ENCODE measurements at places on chromosomes 2 and 18.

- DNase-seq = no peak
These were observed 457.5 kb upstream of the FANCL start for GRCh38 chr2:58698620-58699019.

DNA sequence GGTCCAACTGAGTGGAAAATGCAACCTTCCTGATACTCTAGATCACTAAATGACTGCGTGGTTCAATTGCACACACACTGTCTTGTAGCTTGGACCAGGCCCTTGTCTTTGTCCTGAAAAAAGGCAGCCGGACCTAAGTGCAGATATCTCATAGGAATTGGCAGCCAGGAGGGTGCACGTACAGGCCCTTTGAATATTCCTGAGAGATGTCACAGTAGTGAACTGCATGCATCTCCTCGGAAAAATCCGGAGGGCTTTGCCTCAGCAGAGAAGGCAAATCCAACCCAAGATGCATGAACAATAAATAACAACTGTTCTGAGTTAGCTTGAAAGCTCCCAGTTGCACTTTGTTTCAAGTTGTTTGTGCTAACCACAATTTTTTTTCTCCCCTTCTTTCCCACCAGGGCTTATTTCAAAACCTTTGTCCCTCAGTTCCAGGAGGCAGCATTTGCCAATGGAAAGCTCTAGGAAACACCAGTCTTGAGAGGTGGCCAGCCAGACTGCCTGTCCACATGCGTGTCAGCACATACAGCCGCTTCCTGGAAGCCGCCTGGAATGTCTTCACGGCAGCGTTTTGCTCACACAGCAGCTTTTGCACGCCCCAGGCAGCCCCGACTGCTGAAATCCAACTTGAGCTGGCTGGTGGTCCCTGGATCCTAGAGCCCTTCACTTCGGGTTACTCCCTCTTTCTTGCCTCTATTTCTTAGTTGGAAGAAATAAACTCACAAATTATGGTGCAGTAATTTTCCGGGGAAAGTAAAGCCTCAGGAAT lies 54.4 kb upstream of the FOSL2 start:
- DNase-seq = no peak

DNA sequence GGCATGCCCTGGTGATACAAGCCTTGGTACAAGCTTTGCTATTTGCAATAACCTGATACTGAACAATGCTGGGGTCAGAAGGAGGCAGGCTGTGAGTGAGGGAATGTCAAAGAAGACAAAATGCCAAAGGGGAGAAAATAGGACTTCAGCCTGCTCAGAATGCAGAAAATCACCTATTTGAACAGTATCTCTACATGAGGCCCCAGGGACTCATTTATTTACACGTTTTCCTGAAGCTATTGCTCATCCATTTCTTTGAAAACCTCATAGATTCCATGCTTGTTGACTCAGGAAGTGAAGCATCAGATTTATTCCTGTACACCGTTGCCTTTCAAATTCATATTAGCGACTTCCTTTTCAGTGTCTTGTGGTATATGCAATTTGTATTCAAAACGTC lies 69.4 kb upstream of the CBLN2 start:
- DNase-seq = no peak

GRCh38 chr18:7876354-7877104 lies 309.4 kb downstream of the PTPRM start:
- DNase-seq = no peak

GRCh38 chr2:226118471-226119429 lies 680.9 kb downstream of the IRS1 start:
- DNase-seq = no peak

- no peak for DNase-seq
These were observed 302.2 kb downstream of the NDUFA10 start for GRCh38 chr2:239722760-239723470.

DNA sequence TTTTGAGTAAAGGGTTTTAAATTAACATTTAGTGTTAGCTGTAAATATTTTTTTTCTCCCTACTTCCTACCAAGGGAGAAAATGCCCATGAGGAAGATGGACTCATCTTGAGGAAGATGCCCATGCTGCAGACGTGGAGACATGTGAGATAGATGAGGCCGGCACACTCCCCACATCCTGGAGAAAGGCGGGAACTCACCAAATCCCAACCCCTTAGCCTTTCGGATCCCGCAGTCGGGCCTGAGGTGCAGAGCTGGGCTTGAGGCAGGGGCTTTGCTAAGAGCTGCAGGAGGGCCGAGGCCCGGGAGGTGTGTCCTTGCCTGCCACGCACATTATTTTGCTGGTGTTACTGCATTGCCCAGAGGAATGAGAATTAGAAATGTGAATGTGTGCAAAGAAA lies 137.9 kb downstream of the NAPG start:
- DNase-seq = no peak

- DNase-seq = no peak
These were observed 31.8 kb downstream of the GRB14 start for GRCh38 chr2:164589522-164589921.

GRCh38 chr2:181985632-181986205 lies at the start of gene PPP1R1C:
Gene PPP1R1C, plus strand, starts transcription at chr2:181985853. Its CDS starts 258 bp downstream, at chr2:181986111.
- DNase-seq = no peak

- DNase-seq = no peak
These were observed 690.4 kb upstream of the NRXN1 start for GRCh38 chr2:51722311-51722710.

DNA sequence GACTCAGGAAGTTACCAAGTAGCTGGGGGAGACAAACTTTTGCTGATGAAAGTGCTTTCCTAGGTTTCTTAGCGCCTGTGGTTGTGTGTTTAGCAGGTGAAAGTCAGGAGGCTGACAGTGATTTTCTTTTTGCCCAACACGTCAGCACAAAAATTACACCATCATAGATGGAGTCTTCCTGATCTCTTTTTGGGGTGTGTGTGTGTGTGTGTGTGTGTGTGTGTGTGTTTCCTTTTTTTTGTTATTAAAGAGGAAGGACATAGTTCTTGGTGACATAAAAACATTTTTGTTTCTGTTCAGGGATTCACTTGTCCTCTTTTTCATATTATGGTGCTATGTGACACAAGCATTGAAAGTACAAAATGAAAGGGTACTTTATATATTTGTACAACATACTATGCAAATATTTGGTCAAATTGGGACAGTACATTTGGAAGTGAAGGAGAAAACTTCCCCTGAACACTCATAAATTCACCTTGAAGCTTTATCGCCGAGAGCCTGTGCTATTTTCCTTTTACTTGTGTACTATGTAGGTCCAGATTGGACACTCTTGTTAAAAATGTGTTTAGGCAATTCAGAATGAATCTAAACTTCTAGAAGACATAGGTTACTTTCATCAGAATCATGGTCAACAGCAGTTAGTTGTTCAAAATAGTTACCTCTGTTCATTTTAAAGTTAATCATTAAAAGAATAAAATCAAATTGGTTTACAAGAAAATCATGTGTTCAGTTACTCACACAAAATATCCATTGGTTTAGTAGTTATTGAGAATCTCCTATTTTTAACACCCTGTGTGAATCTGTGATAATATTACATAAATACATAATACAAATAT lies 491.9 kb downstream of the IRS1 start:
- DNase-seq = no peak

- no peak for DNase-seq
These were observed 663.3 kb upstream of the ZNF804A start for GRCh38 chr2:183935005-183935404.

DNA sequence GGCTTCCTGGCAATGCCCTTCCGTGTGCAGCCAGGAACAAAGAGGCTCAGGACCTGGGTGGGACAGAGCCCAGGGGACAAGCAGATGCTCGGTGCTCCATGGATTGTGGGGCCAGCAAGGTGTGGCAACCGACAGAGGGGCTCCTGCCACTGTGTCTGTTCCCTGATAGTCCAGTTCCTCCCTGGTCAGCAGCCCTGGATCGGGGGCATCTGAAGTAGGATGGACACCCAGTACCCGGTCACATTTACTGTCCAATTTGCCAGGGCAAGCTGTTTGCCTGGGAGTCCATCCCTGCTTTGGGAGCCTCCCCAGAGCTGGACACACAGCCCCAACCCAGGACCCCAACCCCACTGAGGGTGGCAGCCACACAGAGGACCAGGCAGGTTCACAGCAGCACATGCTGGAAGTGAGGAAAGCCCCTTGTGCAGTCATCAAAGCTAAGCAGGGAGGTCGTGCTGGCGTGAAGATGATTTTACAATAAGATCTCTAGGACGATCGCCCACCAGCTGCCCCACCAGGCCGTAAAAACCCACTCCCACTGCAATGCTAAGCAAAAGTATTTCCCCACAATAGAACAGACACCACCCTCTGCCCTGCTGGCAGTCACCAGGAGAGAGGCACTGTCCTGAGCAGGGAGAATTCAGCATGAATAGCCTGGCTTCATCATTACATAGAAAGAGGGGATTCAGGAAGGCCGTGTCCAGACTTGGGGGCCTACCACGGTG lies 141.7 kb downstream of the NDUFA10 start:
- DNase-seq = no peak

DNA sequence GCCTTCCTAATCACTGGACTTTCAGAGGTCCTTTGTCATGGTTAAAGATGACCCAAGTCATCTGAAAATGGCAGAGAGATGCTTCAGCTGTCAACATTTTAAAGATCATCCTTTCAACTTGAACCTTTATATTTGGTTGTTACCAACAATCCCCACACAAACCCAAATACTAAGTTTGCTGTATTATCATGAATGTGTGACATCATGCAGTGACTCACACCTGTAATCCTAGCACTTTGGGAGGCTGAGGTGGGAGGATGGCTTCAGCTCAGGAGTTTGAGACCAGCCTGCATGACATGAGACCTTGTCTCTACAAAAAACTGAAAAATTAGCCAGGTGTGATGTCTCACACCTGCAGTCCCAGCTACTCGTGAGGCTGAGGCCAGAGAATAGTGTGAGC lies 55.2 kb upstream of the NRP2 start:
- DNase-seq = no peak

DNA sequence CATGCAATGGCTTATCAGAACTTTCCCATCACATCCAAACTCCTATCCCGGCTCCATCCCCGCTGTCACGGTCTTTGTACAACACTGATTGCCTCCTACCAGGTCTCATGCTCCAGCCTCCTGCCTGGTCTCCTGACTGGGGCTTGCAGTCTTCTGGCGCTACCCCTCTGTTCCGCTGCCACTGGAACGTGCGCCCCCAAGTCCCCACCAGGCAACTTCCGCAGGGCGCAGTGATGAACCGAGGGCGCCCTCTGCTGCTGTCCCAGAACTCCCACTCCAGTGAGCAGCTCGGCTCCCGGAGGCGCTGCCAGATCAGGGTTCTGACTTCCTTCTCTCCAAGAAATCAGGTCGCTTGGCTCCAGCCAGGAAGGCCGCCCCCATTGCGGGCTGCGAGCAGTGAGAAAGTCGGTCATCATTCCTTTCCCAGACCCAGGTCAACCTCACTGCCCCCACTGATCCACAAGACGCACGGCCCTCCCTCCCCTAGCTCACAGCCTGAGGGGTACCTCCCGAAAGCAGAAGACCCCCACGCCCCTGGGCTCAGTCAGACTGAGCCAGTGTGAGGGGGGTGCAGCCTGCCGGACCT lies 43.9 kb upstream of the RAB11FIP5 start:
- DNase-seq = no peak

DNA sequence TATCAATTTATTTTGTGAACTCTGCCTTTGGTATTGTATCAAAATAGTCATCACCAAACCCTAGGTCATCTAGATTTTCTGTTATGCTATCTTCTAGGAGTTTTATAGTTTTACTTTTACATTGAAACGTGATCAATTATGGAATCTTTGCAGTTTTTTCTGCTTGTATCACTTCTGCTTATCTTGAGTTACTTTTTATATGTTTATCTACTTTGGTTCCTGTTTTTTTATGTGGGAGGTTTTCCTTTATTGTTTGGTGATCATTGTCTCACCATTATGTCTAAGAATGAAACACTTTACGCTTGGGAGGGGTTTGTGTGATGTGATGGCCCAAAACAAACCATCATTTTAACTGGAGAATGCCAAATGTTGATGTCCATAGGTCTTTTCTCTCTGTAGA lies 261.2 kb downstream of the SPAG16 start:
- DNase-seq = no peak

- no peak for DNase-seq
These were observed 76.6 kb upstream of the MAP4K3 start for GRCh38 chr2:39513641-39514094.

DNA sequence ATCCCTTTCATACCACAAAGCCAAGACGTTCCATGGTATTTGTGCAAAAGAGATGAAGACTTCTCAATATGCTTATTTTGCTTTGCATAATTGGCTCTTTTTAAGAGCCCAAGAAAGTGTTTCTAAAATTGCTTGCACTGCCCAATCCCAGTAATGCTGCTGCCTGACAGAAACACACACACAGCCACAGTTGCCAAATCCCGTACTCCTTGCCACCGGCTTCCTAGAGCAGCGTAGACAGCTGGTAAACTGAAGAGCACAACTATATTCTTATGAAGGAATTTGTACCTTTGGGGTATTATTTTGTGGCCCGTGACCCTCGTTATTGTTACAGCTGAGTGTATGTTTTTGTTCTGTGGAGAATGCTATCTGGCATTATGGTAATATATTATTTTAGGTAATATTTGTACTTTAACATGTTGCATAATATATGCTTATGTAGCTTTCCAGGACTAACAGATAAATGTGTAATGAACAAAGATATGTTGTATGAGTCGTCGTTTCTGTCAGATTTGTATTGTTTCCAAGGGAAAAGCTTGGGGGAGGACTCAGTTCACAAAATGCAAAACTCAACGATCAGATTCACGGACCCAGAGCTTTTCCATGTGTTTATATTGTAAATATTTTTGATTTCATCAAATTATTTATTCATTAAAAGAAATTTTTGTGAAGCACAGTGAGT lies 202.9 kb upstream of the RAB12 start:
- no peak for DNase-seq

GRCh38 chr2:233387667-233388528 lies 33.6 kb downstream of the DGKD start:
- DNase-seq = no peak

- no peak for DNase-seq
These were observed 60.0 kb downstream of the GDF7 start for GRCh38 chr2:20726913-20727312.

DNA sequence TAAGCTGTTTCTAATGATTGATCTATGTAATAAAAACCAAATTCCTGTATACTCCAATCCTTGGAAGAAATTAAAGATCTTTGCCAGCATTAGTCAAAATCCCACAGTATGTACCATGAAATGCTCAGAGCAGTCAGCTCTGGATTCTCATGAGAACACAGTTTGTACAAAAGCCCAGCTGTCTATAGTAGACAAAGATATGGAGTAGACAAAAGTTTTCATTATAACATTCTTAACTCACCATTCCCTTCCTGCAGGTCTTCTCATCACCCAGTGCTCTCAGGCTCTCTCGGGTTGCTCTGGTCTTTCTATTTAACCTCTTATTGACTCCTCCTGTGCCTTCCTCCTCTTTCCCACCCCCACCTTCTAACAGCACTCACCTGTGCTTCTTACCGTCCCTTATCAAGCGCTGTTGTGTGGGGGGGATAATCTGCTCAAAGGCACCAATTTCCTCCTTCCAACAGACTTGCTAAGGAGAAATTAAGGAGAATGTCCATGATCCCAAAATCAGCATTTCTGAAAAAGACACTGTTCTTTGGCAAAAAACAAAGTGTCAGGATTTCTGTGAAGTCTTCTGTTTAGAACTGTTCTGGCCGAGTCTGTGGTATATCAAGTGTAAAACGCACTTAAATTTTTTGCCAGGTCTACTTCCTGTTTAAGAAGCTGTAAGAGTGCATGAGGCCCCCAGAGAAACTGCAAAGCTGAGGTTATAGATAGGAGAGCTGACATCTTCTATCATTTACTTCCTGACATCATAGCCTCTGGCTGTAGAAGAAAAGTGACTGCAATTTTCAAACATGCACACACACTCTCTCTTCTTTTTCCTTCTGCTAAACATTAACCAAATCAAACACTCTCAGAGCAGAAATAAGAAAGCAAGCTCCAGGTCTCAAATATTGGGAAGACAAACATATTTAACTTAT lies 144.1 kb downstream of the EVA1A start:
- DNase-seq = no peak

All from esophagus squamous epithelium (tissue), 5 donors.